ENCODE measurements at places on chromosomes 2 and 18.

GRCh38 chr18:50312296-50313030, 25.0 kb upstream of the CXXC1 start:
- DNase-seq = no peak

GRCh38 chr2:121647396-121647795, 1.9 kb downstream of the CLASP1 start:
- DNase-seq = no peak

- DNase-seq = no peak
Observed at GRCh38 chr2:29155578-29155977, 40.4 kb downstream of the CLIP4 start.

DNA sequence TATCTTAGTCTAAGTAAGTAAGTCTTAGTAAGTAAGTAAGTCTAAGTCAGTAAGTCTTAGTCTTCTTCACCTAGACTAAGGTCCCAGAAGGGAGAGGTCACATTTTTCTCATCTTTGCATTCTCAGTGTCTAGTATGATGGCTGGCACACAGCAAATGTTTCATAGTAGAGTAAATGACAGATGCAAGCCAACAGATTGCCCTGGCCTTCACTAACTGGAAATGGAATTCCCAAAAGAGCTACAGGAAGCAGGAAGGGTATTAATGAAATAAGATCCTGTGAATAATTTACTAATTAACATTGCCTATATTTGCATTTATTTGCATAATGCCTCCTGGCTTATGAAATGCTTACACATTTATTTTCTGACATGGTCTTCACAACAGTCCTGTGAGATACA, 221.6 kb downstream of the RAD51AP2 start:
- DNase-seq = no peak

DNA sequence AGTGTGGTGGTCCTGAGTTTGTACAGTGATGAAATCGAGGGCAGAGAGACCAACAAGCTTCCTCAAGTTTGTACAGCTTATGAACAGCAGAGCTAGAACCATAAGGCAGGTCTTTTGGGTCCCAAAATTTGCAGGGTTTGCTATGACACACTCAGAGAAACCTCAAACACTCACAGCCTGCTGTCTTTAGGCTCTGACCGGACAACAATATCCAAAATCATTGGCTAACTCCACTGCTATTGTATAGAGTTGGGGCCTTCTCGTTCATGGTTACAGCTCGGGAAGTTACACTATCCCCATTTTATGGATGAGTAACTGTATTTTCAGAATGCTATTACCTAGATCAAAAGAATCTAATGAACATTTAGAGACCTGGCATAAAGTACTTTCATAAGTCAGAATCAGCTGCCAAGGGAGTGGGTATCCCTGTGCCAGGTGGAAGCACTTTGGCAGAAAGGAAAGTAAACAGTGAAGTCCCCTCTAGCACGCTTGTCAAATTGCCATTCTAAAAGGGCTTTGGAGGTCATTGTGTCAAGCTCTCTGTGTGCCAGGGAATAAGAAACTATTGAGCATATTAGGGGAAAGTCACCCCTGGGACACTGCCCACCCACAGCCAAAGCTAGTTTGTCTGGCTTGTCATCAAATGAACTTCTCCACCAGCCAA, 331.8 kb downstream of the ALK start:
- DNase-seq = no peak

- no peak for DNase-seq
Observed at GRCh38 chr2:152419944-152420343, 85.0 kb downstream of the FMNL2 start.

- no peak for DNase-seq
Observed at GRCh38 chr18:75785206-75785605, 357.7 kb upstream of the SMIM21 start.

DNA sequence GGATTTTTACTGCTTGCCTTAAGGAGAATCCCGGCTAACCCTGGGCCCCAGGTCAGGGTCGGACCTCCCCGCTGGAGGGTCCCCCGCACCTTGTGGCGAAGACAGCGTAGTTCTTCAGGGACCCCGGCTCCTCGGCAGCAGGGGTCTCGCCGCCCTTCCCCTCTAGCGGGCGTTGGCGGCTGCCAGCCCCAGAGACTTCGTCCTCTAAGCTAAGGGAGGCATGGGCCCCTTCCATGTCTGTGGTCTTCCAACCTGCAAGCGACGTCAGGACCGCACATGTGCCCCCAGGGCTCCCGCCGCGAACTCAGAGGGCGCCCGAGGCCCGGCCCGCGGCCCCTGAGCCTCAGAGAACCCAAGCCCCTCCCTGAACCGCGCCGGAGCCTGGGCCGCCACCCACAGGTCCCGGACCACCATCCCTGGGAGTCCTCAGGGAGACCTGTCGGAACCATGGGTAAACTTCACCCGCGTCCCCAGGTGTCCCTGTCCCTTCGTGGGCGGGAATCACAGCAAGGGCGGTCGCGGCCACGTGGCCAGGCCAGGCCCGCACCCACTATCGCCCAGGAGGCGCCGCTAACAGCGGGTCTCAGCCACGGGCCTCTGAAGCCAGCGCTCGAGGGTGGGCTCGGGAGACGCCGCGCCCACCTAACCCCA, 562 bp downstream of the ANKMY1 start:
- no peak for DNase-seq

DNA sequence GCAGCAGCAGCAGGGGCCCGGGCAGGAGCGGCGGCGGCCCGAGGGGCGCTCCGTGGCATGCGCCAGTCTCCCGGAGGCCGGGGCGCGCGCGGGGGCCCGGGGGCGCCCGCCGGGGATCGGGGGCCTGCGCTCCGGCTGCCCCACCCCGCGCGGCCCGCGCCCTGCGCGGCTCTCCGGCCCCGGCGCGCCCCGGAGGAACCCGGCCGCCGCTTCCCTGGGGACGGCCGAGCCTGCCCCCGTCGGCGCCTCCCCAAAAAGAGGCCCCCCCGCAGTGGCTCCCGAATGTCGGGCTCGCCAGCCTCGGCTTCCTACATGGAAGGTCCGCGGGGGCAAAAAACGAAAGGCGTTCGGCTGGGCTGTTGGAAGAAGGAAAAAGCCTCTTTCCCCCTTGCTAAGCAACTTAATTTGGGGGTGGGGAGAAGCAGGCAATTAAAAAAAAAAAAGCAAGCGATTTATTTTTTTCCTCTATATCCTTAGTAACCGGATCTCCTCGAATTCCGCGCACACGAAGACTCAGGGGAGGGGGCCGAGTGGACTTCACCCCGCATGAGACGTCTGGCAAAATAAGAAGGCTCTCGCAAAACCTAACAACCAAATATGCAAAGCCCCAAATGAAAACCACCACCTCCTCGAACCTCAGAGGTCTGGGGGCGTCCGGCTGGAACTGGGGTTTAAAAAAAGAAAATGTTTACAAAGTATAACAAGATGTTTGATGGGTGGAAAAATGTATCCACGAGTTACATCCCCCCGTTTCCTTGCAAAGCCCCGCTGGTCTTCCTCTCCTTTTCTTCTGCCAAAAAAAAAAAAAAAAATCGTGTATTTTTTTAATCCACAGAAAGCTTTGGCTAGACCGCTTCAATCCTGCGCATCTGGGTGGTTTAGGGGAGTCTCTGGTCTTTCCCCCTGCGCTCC, at the start of gene SMAD7:
TSS of gene SMAD7 (minus strand) at position 430 of the 912 bp plus-strand sequence. CDS start 541 bp downstream, outside the sequence.
- no peak for DNase-seq

DNA sequence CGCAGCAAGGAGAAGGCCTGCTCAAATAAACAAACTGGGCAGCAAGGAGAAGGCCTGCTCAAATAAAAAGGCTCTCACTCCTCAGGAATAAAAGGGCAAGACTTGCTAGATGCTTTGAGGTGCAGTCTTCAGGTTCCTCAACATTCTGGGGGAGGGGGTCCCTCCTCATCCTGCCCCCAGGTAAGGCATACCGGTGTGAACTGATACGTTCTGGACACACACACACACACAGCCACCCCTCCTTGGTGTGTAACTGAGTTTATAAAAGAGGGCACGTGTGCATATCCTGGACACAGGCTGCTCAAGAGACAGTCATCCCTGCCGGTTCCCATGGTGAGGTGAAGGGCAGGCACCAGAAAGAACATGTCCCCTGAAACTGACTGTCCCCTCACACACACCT, 4.5 kb downstream of the TEX261 start:
- DNase-seq = no peak

DNA sequence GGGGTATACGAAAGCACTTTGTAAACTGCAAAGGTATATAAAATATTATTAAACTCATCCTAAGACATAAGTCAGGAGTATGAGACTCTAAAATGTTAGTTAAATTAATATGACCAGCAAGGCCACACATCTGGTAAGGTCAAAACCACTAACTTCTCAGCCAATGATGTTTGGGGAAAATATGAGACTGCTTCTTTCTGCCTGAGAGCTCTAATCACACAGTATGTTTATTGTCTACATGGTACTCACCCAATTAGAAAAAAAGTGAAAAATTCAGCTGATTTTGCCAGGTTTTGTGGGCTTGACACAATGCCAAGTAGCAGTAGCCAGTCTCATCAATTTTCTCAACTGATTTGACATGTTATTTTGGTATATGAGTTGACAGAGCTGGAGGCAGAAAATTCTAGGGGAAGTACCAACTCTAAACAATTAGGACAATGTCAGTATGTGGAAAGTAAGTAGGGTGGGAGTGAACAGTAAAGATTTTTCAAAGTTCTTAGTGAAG, 87.3 kb downstream of the ALK start:
- DNase-seq = no peak

DNA sequence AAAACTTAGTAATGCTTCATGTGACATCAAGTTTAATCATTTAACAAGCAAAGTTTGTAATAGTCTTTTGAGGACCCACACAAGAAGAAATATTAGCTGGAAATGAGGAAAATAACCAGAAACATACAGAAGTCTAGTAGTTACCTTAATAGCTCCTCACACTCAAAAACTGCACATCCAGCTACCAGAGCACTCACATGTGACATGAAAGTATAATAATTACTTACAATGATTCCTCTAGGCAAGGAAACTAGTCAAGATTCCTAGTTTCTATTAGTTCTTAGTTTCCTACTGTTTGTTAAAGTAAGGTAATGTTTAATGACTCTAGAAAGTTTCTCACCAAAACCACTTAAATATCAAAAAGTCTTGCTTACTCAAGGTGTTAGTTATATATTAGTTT, 335.8 kb downstream of the RAD51AP2 start:
- DNase-seq = no peak

GRCh38 chr18:2201036-2201600, 370.2 kb downstream of the METTL4 start:
- DNase-seq = no peak

- DNase-seq = no peak
Observed at GRCh38 chr18:79383388-79384056, 12.2 kb upstream of the NFATC1 start.

DNA sequence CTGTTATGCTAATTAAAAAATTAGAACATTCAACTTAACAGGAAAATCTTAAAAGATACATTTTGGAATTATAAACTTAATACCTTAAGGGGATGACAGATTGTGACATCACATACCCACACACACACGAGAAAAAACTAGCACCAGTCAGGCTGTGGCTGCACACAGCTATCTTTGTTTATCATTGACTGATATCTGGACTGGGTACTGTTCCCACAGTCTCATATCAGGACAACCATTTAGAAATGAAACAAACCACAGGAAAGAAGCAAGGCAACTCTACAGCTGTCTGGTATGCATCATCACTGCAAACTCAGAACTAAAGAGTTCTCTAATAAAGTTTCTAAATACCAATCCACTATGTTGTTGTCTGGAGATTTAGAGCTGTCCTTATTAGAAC, 210.9 kb upstream of the SMAD7 start:
- DNase-seq = no peak

- DNase-seq = no peak
Observed at GRCh38 chr2:137339051-137339450, 573.7 kb downstream of the THSD7B start.

DNA sequence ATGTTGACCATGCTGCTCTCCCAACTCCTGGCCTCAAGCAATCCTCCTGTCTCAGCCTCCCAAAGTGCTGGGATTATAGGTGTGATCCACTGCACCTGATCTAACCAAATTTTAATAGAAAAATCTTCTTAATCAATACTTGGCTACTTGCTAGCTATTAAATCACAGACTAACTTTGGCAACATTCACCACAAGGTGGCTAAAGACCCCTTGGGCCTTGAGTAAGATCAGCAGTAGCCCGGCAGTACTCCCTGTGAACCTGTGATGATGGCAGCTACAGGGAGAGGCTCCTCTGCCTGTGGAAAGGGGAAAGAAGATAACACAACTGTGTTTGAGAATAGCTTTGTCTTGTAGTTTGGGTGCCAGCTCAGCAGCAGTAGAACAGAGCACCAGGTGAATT, 102.9 kb downstream of the SLC39A10 start:
- DNase-seq = no peak

DNA sequence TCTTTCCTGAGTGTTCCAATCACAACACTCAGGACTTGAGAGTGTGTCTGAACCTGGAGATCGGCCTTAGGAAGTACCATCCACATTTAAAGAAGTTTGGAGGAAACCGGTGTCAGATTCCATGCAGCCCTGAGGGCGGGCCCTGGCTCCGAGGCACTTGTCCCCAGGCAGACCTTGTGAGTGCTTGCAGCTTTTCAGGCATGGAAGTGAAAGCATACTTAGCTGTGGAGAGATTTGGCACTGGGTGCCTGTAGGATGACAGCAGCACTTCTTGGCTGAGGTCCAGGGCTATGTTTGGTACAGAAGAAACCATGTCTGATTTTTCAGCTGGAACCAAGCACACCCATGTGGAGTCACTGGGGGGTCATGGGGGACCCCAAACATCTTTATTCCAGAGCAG, 230.8 kb downstream of the SEPTIN10 start:
- no peak for DNase-seq

GRCh38 chr2:43467891-43468290, 127.9 kb downstream of the THADA start:
- DNase-seq = no peak

- DNase-seq = no peak
Observed at GRCh38 chr2:68206793-68207192, 45.5 kb downstream of the PPP3R1 start.

- no peak for DNase-seq
Observed at GRCh38 chr2:12109363-12110017, 363.1 kb downstream of the LPIN1 start.

GRCh38 chr2:240593703-240594451, 7.3 kb downstream of the CAPN10 start:
- DNase-seq = no peak

DNA sequence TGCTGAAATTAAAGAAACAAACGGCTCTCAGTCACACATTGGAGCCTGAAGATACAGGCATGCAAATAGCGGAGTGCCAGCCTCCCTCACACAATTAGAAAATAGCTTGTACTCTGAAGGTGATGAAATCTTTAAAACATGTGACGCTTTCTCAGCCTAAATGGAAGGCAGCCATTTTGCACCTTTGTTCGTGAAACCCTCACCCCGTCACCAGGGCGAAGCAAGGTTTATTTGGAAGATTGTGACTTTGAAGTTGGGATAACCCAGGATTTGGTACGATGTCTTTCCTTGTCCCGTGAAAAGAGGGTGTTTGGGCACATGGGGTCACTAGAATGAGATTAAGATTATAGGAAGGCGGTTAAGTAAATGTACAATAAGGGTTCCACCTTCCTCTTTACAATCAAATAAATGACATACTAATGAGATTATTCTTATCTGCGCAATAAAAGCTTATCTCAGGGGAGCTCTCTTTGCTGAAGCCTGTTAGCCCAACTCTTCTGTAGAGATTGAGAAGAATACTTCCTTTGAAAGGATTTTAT, 4.2 kb downstream of the SH3BP4 start:
- no peak for DNase-seq

Measured in stimulated activated CD8-positive, alpha-beta memory T cell treated with anti-CD3 and anti-CD28 coated beads, Interleukin-7, amount 100 ng/mL, for 1 hour (primary cell).